ENCODE measurements at places on chromosomes 1 and 21.

DNA sequence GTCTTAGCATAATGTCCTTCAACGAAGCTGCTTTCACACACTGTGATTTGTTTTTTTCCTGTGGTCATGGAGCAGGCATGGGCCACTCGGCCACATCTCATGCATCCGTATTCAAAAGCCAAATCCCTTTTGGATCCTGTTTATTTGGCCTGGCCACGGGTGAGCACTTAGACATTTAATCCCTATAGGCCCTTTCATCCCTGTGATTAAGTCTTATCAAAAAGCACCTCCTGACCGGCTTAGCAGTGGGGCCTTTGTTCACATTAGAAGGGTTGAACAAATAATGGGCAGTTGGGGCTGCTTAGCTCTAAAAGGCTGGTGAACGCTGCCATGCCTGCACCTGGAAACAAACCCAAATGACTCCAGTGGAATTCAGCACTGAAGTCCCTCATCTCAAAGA lies 2.0 kb downstream of the KCNE2 start:
- no peak for DNase-seq

DNA sequence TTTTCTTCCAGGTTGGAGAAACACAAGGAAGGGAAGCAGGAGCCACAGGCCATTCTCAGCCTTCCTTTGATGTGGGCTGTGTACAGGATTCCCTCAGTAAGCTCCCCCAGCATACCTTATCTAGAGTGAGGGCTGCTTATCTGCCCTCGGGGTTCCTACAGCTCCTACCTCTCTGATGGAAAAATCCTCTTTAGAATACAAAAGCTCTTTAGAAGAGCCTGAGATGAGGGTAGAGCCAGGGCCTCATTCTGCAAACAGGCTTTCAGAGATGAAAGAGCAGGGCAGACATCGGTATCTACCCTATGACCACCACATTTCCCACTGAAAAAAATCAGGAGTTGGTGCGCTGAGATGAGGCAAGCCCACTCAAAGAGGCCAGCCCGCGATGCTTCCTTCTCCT lies 85.1 kb downstream of the PLPP3 start:
- no peak for DNase-seq

DNA sequence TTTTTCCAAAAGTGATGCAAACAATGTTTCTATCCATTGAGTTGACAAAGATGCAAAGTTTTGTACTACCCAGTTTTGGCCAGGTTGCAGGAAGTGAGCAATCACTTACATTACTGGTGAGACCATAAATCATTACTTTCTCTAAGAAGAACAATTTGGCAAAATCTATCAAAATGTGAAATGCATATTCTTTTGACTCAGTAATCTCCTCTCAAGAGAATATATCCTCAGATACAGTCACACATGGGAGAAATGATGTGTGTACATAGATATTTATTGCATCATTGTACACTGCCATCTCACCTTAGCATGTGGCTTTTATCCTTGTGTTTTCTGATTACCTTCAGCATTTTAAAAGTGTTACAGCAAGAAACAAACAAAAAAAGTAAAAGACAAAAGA lies 52.4 kb upstream of the FMO3 start:
- no peak for DNase-seq

GRCh38 chr1:2791027-2791760 lies 10.3 kb downstream of the TTC34 start:
- DNase-seq: no peak

DNA sequence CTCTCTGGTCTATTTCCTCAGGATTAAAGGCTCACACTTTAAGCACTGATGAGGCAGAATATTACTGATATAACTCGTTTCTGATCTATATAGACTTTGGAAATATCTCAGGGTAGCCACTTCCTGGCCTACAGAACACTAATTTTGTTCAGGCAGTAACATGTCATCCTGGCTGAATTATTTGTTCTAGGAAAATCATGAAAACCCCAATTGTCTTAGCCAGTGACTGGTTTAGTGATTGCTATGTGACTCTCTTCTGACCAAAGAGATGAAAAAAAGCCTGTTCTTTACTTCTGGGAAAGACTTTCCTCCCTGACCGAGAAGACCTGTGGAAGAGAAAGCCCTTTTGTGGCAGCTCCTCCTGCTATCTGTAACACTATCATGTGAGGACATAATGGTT lies 453.7 kb downstream of the SETD4 start:
- no peak for DNase-seq

- no peak for DNase-seq
Measured at GRCh38 chr1:191290441-191290840, 812.8 kb upstream of the BRINP3 start.

DNA sequence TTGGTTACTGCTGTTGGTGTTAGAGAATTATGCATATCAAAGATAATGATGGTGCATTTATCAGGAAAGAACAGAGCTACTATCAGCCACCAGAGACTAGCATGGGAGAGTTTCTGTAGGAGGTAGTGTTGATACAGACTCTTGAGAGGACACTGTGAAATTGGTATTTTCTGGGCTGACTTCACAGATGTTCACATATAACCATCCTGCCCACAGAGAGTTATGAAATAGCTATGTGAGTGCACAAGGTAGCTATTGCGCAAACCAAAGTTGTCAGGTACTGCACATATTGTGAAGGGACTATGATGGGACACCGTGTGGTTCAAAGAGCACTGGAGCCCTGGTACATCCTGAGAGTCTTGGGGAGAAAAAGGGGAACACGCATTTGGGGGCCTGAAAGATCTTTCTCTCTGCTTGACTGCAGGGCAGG lies 1.4 kb upstream of the TLCD4 start:
- DNase-seq: no peak

DNA sequence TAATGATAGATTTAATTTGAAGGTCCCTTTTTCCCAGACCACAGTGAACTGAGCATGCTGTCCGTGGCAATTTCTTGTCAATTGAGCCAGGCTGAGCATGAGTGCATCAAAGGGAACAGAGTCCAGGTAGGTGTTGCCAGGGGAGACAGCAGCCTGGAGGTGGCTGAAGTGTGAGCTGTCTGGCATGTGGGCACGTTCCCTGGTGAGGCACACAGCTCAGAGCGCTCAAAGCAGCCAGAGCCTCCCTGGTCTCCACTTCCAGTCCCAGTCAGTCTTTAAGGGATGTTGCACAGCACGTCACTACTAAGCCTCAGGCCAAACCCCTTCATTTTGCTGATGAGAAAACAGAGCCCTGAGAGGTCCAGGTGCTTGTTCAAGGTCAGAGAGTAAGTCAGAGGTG lies 251.4 kb downstream of the MATN1 start:
- DNase-seq: no peak

GRCh38 chr1:50521703-50522102 lies 98.5 kb upstream of the DMRTA2 start:
- no peak for DNase-seq

GRCh38 chr1:223304931-223305330 lies 59.0 kb downstream of the SUSD4 start:
- no peak for DNase-seq

DNA sequence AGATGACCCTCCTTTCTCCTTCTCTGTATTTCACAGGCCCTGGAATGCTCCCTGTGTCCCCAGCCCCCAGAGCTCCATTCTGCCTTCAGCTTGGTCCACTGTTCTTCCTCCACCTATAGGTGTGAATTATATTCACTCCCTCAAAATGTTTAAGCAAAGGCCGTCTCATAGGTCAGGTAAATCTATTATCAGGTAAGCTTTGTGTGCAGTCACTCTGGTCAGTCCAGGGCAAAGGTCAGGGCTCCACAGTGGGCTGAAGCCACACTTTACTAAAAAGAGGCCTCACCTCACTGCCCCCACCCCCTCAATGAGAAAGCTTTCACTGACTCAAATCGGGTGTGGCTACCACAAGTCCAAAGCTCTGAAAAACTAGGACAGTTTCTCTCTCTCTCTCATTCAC lies 65.9 kb downstream of the DNTTIP2 start:
- DNase-seq: no peak

DNA sequence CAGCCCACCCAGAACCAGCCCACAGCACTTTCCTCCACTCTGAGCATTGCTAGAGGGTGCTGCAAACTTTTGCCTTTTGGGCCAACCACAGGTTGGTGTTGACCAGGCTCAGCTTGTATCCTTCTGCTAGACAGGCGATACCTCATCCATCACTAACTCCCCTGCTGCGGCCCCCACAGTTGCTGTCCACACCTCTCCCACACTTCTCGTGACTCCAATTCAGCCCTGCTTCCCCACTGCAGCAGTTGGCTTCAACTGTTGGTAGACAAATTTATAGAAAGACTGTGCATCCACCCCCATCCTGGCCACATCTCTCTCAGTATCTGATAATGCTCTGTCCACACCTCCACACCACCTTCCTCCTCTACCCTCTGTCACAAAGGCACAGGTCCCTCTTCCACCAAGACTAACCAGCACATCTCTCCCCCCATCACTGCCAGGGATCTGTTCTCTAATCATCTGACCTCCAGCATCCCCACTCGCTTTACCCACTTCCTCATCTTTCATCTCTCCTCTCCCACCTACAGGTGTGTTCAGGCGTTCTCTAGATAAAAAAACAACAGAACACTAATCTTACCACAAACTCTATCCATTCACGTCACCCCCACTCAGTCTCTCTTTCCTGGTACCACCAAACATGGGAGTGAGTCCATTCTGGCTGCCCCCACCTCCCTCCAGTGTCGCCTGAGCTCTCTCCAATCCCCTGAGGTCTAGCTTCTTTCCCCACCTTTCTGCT lies 15.8 kb upstream of the SLC25A44 start:
- DNase-seq: no peak

DNA sequence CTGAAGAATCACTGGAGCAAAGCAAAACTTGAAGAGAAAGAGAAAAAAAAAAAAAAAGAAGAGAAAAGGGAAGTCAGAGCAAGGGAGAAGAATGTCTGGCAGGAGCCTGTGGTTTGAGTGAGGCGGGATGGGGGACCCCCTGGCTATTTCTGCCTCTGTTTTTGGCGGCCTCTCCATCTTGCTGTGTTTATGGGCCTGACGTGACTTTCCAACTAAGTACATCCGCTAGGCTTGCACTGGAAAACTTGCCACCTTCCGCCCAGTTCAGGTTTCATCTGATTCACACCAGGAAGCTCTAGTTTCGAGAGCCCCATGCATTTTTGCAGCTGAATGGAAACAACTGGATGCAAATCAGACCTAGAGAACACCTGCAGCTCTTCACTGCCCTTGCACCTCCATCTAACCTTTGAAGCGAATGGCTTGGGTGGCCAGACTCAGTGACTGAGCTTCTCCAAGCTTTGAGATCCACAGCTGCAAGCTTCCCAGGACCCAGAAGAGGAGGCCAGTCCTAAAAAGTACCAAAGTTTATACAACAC lies 28.0 kb downstream of the TBX15 start:
- no peak for DNase-seq

- DNase-seq: no peak
Measured at GRCh38 chr1:89085781-89086180, 20.8 kb upstream of the GBP1 start.

- DNase-seq: no peak
Measured at GRCh38 chr1:215529571-215529970, 37.5 kb upstream of the KCTD3 start.

GRCh38 chr1:83588140-83588539 lies 410.8 kb downstream of the TTLL7 start:
- no peak for DNase-seq

- DNase-seq: no peak
Measured at GRCh38 chr1:149846042-149846441, 53.3 kb upstream of the BOLA1 start.

GRCh38 chr1:180672105-180672504 lies 40.3 kb downstream of the XPR1 start:
- no peak for DNase-seq

GRCh38 chr1:14138135-14138506 lies 438.1 kb downstream of the PRDM2 start:
- DNase-seq: no peak

DNA sequence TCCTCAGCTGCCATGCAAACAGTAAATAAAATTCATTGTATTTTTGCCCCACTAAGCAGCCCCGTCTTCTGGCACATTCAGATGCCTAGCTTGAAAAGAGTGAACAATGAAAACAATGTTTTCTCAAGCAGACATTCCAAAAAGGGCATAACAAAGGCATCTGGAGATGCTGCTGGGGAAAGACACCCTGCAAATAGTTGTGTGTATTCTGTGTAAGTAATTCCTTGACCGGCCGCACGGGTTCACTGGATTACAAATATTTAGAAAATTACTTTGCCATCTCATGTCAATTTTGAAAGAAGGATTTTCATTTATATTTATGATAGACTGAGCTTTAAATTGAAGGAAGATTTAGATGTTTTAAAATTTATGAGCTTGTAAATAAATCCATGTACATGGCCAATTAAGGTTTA lies 142.2 kb downstream of the SLC45A1 start:
- DNase-seq: no peak

- DNase-seq: no peak
Measured at GRCh38 chr1:116726872-116727820, 27.1 kb upstream of the CD2 start.

DNA sequence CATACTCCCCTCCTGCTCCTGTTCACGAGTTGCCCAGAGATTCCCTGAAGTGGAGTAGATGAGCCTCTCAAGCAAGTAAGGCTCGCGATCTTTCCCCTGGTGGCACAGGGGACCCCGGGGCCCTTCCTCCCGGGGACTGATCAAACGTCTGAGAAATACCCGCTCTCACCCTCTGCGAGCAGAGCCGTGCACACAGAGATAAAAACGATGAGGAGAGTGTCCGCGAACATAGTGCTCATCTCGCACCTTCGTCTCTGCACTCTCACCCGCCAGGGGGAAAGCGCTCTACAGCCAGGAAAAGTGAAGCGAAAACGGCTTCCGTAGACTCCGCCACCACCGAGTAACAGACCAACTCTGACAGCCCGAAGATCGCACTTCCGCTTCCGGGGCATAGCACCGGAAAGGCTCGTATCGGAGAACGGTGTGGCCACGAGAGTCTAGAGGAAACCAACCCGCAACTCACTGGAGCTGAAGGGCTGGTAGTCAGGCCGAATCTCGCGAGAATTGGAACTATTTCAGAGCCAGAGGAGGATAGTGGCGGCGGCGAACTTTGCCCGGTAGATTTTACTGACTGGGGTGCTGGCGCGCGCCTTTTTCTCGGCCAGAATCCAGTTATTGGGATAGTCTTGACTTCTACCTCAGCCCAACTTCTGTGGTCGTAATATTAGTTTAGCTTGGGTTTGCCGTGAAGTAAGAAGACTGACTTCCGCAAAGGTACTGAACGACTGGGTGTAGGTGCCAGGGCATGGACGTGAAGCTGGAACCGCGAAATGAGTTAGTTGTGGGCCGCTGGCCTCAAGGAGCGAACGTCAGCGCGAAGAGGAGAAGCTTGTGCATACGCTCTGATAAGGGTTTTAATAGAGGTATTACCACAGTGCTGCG lies at the start of gene TMCO1:
TSS of gene TMCO1 (minus strand) at position 356 of the 882 bp plus-strand sequence. CDS start at position 239, 117 bp downstream.
- DNase-seq: peak; percentile 47

GRCh38 chr1:52590266-52590665 lies 11.9 kb upstream of the GPX7 start:
- DNase-seq: no peak

Data from activated CD8-positive, alpha-beta memory T cell treated with anti-CD3 and anti-CD28 coated beads for 48 hours (primary cell).